ENCODE measurements at places on chromosomes 6 and 20. TPM values are rescaled to one million over a fixed set of nuclear protein-coding genes. Genes with fewer than 3 reads are reported as not detected.

DNA sequence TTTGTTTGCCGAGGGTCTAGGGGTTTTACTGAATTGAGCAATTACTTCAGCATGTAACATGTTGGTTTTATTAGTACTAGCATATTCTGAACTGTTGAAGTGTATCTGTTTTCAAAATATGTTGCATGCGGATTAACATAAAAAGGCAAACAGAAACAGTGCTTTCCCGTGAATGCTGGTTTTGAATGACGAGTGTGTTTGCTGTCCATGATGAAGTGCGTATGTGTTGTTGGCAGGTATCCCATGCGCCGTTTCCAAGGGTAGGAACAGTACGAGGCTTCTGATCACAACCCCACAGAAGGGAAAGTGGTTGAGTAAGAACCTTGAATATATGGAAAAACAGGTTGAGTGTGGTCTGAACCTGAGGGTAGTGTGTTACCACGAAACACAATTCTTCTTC lies 232.9 kb downstream of the SAMD5 start:
- no peak for DNase-seq

DNA sequence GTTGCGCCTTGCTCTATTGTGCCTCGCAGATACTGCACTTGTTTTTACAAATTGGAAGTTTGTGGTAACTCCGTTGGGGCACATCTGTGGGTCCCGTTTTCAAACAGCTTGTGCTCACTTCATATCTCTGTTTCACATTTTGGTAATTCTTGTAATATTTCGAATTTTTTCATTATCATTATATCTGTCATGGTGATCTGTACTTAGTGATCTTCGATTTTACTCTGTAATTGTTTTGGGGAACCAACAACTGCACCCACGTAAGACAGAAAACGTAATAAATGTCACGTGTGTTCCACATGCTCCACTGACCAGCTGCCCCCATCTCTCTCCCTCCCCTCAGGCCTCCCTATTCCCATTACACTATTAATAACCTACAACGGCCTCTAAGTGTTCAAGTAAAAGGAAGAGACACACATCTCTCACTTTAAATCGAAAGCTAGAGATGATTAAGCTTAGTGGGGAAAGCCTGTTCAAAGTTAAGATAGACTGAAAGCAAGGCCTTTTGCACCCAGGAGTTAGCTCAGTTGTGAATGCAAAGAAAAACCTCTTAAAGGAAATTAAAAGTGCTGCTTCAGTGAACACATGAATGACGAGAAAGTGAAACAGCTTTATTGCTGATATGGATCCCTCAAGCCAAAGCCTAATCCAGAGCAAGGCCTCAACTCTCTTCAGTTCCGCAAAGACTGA lies 26.9 kb downstream of the TTLL2 start:
- no peak for DNase-seq

GMEB2 gene
- polyA plus RNA-seq = 9.4 TPM

CPNE5 gene
- polyA plus RNA-seq = 14.2 TPM

EDN3 gene
- polyA plus RNA-seq = 6.4 TPM

CLPSL1 gene
- 0.74 TPM for polyA plus RNA-seq

- no peak for DNase-seq
Measured at GRCh38 chr20:43985608-43986316, 71.1 kb downstream of the TOX2 start.

DNA sequence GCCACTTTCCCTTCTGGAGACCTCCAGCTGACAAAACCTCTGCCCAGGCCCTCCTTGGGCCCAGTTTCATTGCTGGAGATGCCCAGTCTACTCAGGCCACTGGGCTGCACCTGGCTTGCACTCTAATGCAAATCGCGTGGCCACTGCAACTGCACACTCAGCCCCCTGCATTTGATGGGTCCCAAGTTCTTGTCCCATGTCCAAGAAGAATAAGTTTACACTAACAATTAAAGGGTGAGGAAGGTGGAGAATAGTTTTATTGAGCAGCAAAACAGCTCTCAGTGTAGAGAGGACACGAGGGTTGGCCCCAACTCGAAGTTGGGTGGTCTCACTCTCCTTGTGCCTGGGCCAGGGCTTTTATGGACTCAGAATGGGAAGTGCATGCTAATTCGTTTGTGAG lies 31.9 kb upstream of the THEMIS start:
- DNase-seq = no peak

HRH3 gene
- 0.25 TPM for polyA plus RNA-seq

TFAP2B gene
- polyA plus RNA-seq = 15.4 TPM

- no peak for DNase-seq
Measured at GRCh38 chr6:75568100-75568499, 33.6 kb upstream of the SENP6 start.

DNA sequence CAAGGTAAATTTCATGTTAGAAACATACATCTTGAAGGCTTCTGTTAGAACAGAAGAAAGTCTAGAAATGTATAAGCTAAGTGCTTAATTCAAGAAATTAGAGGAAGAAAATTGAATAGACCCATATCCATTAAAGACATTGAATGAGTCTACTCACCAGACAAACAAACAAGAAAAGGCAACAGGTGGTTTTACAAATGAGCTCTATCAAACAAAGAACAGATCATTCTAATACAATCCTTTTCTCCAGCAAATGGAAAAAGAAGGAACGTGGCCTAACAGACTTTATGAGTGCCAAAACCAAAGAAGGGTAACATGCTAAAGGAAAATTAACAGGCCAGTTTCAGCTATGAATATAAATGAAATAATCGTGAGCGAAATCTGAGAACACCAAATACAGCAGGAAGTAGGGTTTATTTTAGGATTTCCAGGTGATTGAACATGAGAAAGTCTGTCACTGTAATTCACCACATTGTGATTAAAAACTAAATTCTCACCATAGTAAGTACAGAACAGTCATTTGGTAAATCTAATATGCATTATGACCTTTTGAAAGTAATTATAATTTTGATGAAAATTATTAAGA lies 22.6 kb downstream of the MTHFD1L start:
- no peak for DNase-seq

- no peak for DNase-seq
Measured at GRCh38 chr20:53839423-53840176, 230.8 kb downstream of the BCAS1 start.

CCN6 gene
- polyA plus RNA-seq = 2.8 TPM

DNA sequence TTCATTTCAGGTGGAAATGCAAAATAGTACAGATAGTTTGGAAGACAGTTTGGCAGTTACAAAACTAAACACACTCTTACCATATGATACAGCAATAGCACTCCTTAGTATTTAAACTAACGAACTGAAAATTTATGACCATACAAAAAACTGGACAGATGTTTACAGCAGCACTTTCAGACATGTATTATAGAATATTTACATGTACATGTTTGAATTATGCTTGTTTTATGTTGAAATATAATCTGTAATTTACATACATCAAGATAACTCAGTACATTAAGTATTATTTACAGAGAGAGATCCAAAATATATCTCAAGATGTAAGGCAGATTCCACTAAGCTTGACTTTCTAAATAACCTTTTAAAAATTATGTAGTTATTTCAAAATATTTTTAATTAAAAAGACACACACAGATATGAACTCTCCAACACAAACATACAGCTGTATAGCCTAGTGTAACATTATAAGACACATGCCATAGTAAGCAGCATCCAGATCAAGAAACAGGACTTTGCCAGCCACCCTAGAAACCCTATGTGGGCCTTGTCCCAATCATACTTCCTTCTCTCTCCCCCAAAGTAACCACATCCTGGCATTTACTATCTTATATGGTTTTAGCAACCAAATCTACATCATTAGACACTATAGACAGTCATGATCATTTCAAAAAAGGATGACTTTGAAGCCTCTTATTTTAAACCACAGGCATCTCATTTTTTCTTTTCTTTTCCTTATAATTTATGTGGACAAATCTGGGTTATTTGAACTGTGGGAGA lies 82.2 kb downstream of the MAN1A1 start:
- DNase-seq = no peak

- DNase-seq = no peak
Measured at GRCh38 chr20:5660346-5660745, 89.9 kb upstream of the SHLD1 start.

DNA sequence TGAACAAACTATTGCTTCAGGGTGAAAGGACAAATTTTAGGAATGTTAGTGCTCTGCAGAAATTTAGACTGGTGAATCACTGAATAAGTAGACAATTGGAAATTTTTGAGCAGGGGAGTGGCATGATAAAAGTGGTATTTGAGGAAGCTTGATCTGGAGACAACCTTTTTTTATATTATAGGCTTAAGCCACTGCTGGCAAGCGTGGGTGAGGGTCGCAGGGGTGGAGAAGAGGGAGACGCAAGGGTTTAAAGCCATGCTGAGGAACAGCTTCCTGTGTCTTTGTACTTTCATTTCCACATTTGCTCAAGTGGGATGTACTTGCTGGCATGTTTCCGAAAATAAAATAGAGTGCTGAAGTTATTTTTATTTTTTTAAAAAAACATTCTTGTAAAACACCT lies 23.7 kb downstream of the NCOA7 start:
- no peak for DNase-seq

DNA sequence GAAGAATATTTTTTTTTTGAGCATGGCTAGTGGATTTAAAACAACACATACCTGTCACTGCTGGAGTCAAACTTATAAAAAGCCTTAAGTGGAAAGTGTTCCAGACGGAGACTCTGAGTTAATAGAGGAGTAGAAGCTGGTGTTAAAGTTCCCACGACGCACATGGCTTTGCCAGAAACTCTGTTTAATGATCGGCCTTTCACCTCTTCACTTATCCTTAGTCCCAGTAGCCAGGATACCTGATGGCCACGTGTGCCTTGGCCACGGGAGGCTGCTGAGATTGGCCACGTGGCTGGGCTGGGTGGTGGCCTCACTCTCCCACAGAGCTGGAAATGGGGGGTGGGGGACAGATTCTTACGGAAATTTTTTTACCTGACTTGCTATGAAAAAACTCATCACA lies 333.1 kb downstream of the ZFAND3 start:
- DNase-seq = no peak

GRCh38 chr6:163844357-163844756 lies 429.8 kb downstream of the QKI start:
- DNase-seq = no peak

DNA sequence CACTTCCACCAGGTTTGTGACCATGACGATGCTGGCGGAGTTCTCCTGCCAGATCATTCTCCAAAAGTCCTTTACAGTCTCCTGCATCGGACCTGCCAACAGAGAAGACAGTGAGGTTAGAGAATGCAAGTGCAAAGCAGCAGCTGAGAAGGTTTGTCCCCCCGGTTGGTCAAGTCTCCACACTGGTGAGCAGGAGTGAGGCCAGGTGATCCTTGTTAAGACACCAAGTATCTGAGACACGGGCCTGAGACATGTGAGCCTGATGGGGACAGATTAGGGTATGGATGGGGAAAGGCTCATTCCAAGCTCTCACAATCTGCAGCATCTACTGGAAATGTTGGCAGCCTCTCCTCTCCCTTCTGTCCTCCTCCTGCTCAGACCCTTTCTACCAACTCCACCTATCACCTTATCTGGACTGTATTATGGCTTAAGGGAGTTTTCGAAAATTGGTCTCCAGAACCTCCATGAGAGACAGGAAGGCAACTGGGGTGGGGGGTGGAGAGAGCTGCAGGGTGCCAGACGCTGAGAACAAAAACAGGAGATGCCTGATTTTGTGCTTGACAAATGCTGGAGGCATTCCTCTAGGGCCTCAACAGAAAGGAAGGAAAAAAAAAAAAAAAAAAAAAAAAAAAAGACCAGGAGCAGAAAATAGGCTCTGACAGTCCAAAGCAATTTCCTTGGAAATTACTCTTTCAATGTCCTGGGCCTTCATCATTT lies 500.4 kb upstream of the CHD6 start:
- DNase-seq = no peak

DNA sequence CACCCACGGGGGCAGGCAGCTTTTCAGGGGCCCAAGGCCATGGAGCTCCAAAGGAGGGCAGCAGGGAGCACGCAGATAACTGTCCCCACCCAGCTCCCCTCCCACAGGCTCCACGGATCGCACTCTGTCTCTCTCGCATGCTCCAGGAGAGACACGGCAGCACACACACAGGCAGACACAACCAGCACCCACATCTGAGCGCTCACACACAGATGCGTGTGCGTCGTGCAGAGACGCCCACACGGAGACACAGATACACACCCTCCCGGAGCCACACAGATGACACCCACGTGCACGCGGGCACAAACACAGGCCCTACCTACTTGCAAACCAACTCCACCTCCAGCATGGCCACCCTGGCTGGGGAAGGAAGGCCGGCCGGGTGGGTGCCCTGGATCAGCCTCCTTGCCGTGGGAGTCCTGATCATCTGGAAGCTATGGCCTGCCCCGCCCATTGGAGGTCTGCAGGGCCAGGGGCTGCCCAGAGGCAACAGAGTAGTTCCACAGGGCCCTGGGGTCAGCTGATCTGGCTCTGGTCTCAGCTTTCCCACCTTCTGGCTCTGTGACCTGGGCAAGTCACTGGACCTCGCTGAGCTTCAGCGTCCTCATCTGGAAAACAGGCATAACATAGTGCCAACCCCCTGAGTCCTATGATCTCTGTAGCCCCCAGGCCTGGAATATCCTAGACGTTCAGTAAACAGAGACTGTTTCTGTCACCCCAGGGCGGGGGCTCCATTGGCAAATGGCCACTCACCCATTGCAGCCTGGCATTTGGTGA lies 31.5 kb downstream of the AAR2 start:
- no peak for DNase-seq

GRCh38 chr6:35558571-35558970 lies 45.9 kb upstream of the TULP1 start:
- no peak for DNase-seq

DNA sequence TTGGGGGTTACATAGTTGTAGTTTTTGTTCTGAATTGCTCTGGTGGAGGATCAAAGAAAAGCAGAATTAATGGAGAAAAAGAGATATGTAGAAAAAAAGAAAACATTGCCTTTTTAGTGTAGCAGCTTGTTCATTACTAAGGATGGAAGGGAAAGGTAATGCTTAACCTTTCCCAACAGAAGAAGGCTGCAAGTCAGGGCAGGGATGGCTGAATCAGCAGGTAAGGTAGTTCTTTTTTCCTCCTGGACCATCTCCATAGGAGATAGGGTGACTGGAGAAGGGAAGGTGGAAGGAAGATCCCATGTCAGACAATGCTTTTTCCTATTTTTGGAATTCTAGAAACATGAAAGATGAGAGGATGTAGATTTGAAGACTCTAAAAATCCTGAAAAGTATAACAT lies 79.4 kb upstream of the SUPT3H start:
- DNase-seq = no peak

GRCh38 chr6:25006565-25007001 lies 70.8 kb upstream of the RIPOR2 start:
- no peak for DNase-seq

NRSN1 gene
- polyA plus RNA-seq = 0.70 TPM

GRCh38 chr6:4308364-4308763 lies 173.0 kb upstream of the ECI2 start:
- no peak for DNase-seq

GRCh38 chr6:7544597-7544996 lies 3.1 kb downstream of the DSP start:
- no peak for DNase-seq

GRCh38 chr6:108526739-108527174 lies 34.0 kb upstream of the FOXO3 start:
- peak; percentile 14 for DNase-seq

DNA sequence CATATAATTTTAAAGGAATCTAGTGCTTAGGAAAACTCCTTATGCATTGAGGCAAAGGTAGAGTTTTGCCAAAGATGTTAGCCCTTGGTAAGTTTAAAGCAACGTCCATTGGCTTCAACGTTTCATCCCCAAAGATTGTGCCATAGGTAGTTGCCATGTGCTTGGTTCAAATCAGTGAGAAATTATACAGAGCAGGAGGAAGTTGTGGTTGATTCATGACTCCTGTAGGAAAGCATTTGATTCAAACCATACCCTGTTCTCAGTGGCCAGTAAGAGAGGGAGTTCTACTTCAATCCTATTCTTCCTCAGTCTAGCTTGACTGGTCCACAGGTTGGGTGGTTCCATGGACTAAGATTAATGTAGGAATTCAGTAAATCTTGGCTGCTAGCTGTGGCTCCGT lies 535.6 kb downstream of the QKI start:
- no peak for DNase-seq

Measured in right renal pelvis (tissue), 4 donors.